ENCODE measurements at places on chromosomes 1 and 21. TPM values are rescaled to one million over a fixed set of nuclear protein-coding genes. Genes with fewer than 3 reads are reported as not detected.

GRCh38 chr1:54809496-54810074 is 8.5 kb upstream of the TTC22 start:
- DNase-seq, result no peak

ALPL gene
- total RNA-seq, result 72.3 TPM

DNA sequence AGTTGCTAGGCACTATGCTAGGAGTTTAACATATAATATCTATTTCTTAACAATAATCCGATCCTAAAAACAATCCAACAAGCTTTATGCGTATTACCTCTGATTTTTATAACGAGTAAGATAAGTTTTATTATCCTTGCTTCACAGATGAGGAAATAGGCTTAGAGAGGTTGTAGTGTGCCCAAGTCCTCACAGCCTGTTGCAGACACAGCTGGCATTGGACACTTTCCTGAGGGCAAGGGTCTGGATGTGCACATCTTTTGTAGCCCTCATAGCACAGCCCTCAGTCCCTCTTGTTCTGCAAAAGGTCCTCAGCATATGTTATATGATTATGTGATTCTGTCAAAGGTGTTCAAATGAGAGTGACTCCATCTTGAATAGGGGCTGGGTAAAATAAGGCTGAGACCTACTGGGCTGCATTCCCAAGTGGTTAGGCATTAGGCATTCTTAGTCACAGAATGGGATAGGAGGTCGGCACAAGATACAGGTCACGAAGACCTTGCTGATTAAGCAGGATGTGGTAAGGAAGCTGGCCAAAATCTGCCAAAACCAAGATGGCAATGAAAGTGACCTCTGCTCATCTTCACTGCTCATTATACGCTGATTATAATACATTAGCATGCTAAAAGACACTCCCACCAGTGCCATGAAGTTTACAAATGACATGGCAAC is 75.7 kb upstream of the F3 start:
- no peak for DNase-seq

GRCh38 chr1:31216016-31216415 is 23.7 kb downstream of the NKAIN1 start:
- DNase-seq, result no peak

GRCh38 chr1:245132771-245133170 is 22.0 kb upstream of the KIF26B start:
- DNase-seq, result no peak

DNA sequence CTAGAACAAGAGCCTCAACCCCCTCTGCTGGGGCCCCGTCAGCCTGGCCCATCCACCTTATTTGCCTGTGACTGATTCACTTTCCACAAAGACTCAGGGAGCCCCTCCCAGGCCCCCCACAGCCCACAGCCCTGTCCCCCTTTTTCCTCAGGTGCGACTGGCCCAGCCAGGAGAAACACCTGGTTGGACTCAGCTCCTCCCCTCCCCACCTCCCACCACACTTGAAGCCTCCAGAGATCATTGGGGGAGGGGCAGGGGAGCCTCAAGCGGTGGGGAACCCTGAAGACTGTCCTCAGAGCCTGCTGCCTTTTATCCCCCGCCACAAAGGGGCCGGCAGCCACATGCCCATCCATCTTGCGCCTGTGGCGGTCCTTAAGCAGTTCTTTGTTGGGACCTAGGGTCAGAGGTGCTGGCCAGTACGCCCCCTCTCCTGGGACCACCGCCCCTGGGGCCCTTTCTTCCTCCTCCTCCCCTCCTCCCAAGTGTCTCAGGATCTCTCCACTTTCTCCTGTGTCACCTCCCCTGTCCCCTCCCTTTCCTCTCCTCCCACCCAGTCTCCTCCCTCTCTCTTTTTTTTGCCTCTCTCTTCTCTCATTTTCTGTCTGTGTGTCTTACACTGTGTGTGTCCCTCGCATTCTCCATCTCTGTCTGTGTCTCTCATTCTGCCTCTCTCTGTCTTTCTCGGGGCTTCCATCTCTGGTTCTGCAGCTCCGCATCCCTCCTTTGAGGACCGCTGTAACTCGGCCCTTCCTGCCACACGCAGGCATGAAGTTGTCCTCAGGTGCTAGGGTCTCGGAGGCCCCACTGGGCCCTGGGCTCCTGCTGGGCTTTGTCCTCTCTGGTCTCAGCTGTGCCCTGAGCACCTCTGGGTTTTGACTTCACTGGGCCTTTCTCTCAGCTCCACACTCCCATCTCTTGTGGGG is 12.2 kb downstream of the CRABP2 start:
- peak; percentile 27 for DNase-seq

- DNase-seq, result no peak
Measured at GRCh38 chr1:243315455-243315854, 59.6 kb downstream of the SDCCAG8 start.

GRCh38 chr1:198830412-198830811 is 191.6 kb downstream of the PTPRC start:
- peak; percentile 27 for DNase-seq

- peak; percentile 6 for DNase-seq
Measured at GRCh38 chr1:222283147-222283768, 264.6 kb downstream of the HHIPL2 start.
